ENCODE measurements at places on chromosomes 13 and 19.

DNA sequence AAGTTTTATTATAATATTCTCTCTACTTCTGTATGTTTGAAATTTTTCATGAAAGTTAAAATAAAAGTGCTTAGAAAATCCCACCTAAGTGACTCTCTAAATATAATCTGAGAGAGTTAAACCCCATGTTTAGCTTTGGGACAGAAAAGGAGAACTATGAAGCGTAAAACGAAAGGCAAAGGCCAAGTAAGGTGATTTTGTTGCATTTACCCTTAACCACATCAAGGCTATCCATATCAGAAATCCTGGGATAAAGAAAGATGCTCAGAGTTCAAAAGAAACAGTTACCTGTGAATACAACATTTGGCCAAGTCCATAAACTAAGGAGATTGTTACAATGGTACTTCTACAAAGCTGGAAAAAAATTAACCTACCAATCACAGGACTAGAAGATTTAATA, 31.3 kb downstream of the UBL3 start:
- no peak for DNase-seq

- DNase-seq: no peak
Observed at GRCh38 chr19:10803252-10803651, 32.8 kb downstream of the TMED1 start.

DNA sequence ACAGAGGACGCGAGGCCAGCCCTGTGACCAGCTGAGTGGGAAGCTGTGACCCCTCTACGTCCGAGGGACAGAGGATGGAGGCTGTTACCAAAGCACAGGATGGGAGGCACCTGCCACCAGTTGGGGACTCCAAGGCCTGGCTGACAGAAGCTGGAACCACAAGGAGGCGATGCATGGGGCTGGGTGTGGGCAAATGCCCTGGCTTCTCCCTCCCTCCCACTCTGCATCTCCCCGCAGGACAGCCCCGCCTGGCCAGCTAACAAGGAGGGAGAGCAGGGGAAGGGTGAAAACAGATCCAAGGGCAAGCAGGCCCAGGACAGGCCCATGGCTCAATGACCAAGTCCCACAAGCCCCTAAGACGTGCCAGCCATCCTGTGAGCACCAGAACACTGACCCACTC, 28.6 kb downstream of the AKT2 start:
- DNase-seq: no peak

DNA sequence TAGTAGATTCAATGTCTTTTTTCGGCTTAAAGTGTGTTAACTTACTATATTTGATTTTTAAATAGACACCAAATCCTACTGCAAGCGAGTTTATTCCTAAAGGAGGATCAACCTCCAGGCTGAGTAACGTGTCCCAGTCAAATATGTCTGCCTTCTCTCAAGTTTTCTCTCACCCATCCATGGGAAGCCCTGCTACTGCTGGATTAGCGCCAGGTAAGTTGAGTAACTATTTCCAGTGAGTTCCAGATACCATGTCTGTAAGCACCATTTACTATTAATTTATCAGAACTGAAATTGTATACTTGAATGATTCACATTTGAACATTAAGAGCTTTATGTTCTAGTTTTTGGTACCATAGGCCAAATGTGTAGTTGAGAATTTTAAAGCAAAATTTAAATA, 81.8 kb downstream of the PAN3 start:
- DNase-seq: no peak

DNA sequence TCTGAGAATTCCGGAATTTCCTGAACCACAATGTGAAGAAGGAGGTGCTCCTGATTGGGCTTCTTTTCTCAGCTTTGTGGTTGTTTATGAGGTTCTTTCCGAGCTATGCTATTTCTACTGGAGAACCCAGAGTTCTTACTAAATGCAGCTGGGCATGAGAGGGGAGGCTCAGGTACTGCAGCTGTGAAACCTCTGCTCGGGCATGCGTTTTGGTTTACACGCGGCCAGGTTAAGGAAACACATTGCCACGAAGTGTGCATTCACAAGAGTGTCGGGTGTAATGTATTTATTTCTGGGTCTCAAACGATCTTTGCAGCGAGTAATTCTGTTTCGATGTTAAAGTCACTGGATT, 661 bp upstream of the MIR17HG start:
- DNase-seq: no peak

GRCh38 chr13:27774169-27774568, 18.1 kb upstream of the GSX1 start:
- DNase-seq: no peak
